ENCODE measurements at places on chromosomes 1 and 21.

- DNase-seq = no peak
Measured at GRCh38 chr1:166703726-166704462, 135.4 kb upstream of the POGK start.

DNA sequence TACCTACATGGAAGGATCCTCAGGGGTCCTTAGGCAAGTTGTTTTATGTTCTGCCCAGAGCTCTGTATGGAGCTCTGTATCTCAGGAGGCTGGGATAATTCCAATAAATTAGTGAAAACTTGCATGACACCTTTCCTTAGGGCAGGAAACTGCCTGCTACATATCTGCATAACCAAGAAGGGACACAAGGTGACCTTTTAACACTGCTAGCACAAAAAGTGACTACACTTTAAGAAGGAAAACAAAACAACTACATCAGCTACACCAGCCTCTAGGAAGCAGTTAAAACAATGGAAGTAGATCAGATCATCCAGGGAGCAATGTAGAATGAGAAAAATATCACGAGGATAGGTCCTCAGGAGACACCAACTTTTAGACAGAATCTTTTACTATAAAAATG lies 93.9 kb downstream of the TNFSF18 start:
- DNase-seq = no peak

DNA sequence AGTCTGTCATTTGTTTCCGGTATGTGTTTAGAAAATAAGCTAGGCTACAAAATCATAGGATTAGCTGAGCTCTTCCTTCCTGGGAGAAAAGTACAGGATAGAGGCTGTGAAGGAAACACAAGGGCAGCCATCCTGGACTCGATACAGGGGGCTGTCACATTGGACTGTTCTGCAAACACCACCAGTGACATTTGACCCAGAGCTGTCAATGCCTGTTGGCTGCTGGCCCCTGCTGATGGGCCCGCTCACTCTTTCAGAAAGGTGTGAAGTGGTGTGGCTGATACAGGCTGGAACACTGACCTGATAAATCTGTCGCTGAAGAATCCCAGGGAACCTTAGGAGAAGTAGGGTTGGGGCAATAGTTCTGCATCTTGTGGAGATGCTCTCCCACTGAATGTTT lies 183.1 kb downstream of the RHOU start:
- no peak for DNase-seq

DNA sequence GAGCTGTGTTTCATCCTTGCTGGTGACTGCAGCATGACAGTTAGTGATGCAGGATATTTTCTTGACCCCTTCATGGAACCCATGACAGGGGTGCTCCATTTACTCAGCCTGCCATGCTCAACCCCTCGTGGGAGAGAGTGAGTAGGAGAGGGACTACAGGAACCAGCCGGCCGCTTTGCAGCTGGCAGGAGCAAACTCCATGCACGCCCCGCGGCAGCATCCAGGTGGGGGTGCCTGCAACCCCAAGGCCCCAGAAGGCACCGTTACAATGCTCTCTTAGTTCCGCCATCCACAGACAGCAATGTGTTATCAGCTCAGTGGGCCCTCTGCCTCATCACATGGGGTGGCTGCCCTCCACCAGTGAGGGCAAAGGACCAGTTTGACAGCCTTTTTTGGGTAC lies 135.1 kb downstream of the SLC35F3 start:
- DNase-seq = no peak

DNA sequence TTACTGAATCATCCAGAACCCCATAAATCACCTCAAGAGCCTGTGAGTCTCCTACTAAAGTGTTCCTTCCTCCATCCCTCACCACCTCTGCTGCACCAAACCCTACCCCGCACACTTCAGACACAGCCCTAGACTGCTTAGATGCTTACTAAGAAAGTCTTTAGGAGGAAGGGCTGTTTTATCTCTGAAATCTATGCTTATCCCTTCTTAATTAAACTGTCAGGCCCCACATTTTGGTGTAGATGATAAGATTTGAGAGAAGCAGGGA lies 216.8 kb upstream of the SGIP1 start:
- DNase-seq = no peak

- DNase-seq = no peak
Measured at GRCh38 chr1:244319283-244320132, 132.2 kb downstream of the ADSS2 start.

DNA sequence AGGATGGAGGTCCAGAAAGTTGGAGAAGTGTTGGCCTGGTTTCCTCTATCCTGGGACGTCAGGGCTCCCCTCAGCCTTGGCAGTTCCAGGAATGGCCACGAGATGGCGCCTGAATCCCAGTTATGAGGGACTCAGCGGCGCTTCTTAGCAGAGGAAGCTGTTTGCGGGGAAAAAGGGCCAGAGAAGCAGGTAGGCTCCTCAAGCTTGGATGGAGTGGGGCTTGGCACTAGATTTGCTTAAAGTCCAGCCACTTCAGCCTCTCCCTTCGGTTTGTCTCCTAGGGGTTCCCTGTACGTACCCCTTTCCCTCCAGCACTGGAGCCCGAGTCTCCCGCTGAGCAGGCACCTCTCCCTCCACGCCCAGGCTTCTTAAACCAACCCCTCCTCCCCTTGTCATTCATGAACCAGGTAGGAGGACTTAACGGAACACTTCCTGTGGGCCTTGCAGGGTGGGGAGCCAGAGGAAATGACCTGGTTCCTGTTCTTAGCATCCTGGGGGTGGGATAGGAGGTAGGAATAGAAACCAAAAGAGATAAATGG lies 32.0 kb upstream of the TENT5B start:
- no peak for DNase-seq

DNA sequence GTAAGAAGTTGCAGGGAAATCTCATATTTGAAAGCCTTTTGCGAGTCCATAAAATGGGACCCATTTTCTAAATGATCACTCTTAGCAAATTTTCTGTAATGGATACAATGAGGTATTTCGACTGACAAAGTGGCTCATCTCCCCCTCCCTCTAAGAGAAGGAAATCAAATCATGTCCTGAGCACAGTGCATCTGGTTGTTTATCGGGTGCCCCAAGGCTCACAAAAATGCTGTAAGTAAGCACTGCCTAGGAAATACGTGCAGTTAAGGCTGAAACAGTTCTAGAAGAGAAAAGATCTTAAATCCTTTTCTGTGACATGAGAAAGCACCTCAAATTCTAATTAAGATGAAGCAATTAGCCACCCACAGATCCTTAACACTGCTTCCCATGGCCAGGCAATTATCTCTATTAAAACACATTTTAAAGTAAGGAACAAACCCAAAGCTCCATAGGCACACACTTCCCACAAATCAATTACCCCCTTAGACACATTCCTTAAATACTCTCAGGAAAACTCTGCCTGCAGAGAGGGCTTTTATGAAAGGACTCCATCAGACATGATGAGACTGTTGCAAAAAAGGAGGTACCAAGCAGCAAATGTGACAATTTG lies 216.3 kb downstream of the KCNH1 start:
- no peak for DNase-seq

DNA sequence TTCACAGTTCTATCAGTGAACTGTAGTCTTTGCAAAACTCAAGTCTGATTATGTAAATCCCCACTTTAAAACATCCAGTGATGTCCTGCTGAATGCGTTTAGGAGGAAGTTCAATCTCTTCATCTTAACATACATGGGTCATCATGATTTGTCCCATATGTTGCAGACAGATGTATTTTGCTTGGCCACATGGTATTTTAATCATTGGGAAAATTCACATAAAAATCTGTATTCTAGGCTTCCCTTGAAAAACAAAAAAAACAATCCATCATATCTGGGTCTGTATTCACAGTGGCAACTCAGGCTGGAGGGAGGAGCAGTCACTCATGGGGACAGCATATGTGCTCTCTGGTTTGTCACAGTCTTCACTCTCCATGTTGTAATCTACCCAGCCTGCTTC lies 44.8 kb upstream of the CDC7 start:
- no peak for DNase-seq

DNA sequence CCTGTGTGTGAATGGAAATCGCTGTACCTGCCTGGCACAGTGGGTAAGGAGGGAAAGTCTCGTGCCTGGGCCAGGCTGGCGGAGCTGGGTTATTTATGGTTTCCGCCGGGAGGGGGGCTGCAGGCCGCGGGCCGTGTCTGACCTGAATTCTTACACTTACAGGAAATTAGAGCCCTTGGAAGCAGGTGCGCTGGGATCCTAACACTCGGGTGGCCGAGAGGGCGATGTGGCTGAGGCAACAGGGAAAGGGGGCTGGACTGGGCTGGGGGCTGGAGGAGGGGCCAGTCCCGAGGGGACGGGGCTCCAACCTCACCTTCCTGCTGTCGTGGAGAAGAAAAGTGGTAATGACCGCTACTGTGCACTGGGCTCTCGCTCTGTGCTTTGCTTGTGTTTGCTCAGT lies 109.4 kb upstream of the WNT4 start:
- no peak for DNase-seq

DNA sequence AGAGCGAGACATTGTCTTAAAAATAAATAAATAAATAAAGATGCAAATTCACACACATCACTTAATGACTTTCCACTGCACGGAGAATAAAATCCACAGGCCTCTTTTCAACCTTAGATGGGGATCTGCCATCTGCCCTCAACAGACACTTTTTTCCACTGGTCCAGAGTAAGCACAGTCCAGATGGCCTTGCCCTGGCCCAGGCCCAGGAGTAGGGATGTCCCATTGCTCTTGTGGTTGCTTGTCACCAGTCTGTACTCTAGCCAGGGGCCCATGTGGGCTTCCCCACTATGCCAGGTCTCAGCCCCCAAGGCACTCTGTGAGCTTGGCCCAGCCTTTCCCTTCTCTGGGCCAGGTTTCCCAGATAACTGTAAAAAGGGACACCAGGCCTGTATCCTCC lies 17.4 kb downstream of the PLOD1 start:
- no peak for DNase-seq

DNA sequence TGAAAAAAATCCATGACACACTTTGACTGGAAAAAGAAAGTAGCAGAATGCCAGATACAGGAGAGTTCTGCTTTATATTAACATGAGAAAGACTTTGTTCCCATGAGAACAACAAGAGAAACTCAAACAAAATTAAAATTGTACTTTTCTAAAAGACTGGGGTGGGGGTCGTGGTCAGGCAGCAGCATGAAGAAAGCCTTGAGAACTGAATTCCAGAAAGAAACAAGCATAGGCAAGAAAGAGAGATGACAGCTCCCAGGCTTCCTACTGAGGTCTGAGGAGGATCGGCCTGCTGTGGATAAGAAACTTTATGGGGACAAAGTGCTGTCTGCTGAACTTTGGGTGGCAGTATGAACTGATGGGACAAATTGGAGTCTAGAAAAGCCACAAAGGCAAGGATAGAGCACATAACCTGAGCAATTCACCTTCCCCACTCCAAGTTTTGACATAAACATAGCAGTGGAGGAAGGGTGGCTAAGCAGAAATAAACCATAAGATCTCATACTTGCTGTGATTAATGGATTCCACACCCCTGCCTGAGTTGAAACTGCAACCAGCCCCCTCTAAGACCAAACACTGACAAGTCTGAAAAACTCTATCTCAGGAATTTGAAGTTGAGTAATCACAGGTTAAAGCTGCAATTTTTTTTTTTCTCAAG lies 43.7 kb downstream of the COL6A1 start:
- DNase-seq = no peak

- DNase-seq = no peak
Measured at GRCh38 chr1:38929476-38929875, 12.2 kb downstream of the RHBDL2 start.

DNA sequence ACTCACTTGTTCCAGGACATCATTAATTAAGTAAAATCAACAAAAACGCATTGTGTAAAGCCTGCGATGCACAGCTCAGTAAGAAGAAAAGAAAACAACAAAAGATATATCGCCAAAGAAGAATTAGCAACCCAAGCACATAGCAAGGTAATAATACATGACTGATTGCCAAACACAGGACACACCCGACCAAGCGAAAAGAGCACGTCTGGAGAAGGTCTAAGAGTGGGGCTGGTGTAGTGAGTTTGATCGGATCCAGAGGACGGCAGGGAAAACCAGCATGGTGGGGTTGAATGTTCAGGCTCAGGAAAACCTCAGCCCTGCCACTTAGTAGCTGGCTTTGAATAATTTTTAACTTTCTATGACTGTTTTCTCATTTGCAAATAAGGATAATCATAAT lies 69.8 kb downstream of the JAK1 start:
- no peak for DNase-seq

GRCh38 chr1:107135463-107135862 lies 5.4 kb upstream of the NTNG1 start:
- DNase-seq = no peak

- DNase-seq = no peak
Measured at GRCh38 chr1:206946261-206946660, at the start of gene PIGR. Gene PIGR (minus strand): TSS chr1:206946466. CDS start chr1:206940531, 5,935 bp downstream.

- no peak for DNase-seq
Measured at GRCh38 chr1:80523861-80524260, 1276.9 kb upstream of the ADGRL2 start.

GRCh38 chr1:46725736-46726108 lies 6.8 kb upstream of the EFCAB14 start:
- no peak for DNase-seq

- DNase-seq = no peak
Measured at GRCh38 chr1:33429856-33430691, 821 bp downstream of the PHC2 start.

DNA sequence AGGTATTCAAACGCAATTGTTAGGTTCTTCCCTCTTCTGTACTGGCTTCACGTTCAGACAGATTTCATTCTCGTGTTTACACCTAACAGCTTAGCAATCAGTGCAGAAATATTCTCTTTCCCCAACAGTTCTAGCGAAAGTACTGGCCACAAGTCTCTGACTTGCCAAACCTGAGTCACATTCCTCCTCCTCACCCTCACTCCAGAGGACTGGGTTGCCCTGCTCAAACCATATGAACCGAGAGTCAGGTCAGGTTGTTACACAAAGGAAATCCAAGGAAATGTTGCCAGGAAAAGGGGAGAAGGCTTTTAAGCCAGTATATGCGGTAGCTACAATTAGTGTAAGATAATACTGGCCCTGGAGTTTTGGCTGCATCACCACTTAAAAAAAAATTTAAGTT lies 282.5 kb downstream of the RGS7 start:
- no peak for DNase-seq

- no peak for DNase-seq
Measured at GRCh38 chr1:151581451-151581850, 30.4 kb upstream of the SNX27 start.

GRCh38 chr1:26321315-26322041 lies 3.7 kb downstream of the CD52 start:
- DNase-seq = no peak

DNA sequence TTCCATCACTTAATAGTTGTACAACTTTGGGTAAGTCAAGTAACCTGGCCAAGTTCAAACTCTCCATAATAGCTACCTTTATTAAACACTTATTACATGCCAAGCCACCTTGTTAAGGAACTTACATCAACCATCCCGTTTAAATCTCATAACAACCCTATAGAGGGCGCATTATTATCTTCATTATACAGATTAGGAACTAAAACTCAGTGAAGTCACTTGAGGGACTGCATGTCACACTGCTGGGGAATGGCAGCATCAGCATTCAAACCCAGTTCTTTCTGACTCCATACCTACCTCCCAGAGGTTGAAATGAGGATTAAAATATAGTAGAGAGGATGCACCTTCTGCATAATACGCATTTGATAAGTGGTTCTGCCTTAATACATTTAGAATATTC lies 47.1 kb upstream of the PLA2G2C start:
- no peak for DNase-seq

GRCh38 chr1:235160383-235160956 lies 580 bp downstream of the RBM34 start:
- no peak for DNase-seq

- no peak for DNase-seq
Measured at GRCh38 chr1:3593745-3594144, 17.6 kb downstream of the MEGF6 start.

- DNase-seq = no peak
Measured at GRCh38 chr1:72433591-72433990, 151.3 kb upstream of the NEGR1 start.

Measured in NCI-H2081 treated with DMSO at 0.1 percent for 48 hours (cell line).